Activated effector memory CD4-positive, alpha-beta T cell treated with Interleukin-2 at 50 U/mL for 16 hours (primary cell): ENCODE measurements at places on chromosomes 7 and 10.

DNA sequence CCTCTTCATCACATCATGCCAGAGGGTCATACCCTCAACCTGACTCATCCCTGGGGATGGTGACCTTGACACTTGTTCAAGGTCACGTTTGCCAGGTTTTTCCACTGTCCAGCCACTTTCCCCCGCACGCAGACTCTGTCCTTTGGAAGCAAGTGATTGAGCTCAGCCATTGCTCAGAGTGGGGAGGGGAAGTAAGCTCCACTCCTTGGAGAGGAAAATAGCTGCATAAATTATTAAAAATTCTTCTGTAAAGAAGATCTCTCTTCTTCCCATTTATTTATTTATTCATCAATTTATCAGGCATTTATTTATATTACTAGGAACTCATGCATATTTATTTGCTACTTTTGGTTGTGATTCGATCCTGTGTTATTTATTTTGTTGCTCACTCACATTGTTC, 88.0 kb downstream of the GLRX3 start:
- no peak for DNase-seq

- DNase-seq = no peak
Observed at GRCh38 chr10:70576803-70577517, 25.6 kb downstream of the PRF1 start.

DNA sequence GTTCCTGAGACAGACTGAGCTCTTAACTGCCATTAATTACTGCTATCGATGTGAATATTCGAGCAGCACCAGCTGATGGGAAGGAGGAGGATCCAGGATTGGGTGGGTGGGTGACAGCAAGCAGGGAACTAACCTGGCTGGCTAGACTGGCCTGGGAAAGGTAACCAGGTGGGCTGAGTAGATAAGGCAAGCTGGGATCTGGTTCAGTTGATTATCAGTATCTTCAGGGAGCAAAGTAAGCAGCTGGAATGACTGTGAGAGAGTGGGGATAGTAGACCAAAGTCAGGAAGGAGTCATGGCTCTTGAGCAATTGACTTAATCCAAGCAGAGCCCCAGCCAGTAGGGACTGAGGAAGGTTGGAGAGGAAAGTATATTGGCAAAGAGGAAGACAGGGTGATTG, 46.9 kb upstream of the KMT2E start:
- no peak for DNase-seq

DNA sequence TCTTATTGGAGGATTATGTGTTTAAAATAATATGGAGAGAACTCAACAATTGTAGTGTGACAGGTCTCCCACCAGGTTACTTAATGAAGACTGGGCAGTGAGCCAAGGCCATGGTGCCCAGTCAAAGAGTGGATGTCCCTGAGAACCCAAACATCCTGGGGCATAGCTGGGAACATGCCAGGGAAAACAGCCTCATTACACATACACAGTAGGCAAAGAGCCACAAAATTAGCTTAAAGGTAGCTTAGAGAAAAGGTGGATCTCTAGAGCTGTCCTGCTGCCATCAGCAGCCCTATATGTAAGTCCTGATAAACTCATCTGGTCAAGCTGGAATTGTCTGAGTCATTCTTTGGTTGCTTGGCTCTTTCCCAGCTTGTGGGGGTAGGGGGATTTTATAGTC, 287.8 kb downstream of the PHF14 start:
- no peak for DNase-seq

DNA sequence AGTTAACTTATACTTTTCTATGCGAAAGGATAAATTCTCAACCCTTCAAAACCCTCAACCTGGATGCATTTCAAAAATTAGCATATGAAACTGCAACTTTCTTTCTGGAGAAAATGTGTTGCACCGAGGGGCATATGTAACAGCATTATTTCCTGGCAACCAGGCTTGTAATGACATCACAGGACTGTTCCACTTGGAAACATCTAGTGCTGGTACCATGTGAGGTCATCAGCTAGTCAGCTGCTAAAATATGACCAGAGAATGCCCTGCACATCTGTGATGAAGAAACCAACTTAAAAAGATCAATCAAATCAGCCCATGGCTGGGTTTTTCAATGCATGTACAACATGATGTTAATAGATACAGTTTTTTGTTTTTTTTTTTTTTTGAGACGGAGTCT, 40.0 kb downstream of the FGFR2 start:
- no peak for DNase-seq
